Fibroblast of lung (primary cell): ENCODE measurements at places on chromosomes 12 and 14.

DNA sequence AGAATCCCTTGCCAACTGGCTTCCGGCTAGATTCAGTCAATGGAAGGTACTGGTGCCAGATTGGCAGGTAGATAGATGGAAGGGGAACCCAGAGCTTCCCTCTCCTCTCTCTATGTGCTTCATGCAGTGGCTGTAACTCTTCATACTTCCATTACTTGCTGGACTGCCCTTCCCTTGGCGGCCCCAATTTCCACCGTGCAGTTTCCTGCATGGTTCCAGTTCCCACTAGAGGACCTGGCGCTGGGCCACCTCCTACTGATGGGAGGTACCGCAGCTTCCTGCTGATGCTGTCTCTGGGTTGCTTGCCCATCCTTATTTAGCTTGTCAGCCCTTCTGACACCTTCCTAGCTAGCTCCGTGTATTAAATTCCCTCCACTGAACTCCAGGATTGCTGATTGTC lies 226.4 kb downstream of the ANO2 start:
- DNase-seq: no peak

GRCh38 chr14:50000380-50001150 lies 107.7 kb downstream of the ARF6 start:
- DNase-seq: peak; percentile 94

DNA sequence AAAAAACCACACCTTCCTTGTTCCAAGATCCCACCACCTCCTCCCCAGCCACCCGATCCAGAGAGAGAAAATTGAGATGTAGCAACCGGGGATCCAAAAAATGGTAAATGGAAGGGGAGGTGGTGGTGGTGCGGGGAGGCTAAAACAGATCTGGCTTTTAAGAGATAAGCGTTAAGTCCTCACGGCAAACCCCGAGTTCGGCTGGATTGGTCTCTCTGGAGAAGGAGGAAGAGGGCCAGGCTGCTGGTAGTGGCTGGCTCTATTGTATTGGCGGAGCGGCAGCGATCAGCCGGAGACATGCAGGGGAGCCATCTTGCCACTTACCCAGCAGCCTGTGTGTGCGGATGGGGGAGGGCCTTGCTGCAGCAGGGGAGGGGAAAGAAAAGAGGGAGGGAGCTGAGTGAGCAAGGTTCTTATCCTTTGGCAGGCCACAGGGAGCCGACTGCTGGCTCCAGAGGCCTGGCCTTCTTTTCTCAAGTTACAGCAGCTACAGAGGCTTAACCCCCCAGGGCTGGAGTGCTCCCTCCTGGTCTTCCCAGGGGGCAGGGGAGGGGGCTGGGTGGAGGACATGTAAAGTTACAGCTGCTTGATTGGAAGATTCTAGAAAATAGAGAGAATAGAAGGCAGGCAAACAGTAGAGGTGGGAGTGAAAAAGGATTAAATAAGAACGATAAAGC lies 14.1 kb upstream of the CDH24 start:
- DNase-seq: peak; percentile 95

DNA sequence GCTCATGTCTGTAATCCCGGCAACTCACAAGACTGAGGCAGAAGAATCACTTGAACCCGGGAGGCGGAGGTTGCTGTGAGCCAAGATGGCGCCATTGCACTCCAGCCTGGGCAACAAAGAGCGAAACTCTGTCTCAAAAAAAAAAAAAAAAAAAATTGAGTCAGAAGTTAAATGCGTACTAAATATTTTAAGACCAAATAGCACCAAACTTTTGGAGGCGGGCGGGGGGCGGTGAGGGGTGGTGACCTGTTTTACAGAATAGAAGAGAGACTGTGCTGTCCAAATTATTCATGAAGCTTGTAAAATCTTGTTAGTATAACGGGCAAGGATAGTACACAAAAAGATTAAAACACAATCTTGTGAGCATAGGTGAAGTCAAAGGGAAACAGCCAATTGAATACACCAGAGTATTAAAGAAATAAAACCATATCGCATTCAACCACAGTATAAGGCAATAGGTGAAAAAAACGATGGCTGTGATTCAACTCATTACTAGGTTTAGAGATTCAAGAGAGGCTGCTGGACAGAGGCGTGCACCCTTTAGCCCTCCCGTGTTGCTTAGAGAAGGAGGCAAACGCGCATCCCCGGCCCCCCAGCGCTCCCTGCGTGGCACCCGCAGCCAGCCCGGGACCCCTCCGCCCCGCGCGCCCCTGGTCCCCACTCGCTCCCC lies 571 bp downstream of the ZNF891 start:
- DNase-seq: peak; percentile 36

DNA sequence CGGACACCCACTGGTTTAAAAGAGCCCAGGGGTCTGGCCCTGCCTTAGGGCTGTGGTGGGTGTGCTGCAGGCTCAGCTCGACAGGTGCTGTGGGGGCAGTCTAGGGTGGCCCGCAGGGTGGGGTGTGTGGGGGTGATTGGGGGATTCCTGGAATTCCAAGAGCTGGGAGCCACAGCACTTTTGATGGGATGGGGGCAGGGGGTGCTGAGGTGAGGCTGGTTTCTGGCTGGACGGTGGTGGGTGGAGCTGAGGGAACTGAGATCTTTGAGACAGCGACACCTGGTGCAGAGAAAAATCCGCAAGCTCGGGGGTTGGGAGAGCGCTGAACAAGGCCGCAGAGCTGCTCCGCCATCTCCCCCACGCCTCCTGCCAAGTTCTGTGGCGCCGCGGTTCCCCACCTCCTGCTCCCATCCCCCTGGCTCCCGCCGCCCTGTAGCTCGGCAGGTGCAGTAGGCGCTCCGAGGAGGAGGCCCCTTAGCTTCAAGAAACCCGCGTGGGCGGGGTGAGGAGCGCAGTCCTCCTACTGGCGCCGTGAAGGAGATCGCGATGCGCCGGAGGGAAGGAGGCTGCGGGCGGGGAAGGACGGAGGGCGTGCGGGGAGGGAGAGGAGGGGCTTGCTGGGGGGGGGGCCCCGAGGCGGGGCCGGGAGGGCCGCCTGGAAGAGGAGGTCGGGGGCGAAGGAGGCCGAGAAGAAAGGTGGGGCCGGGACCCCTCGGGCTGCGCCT lies 1.3 kb upstream of the TEDC1 start:
- DNase-seq: peak; percentile 77

GRCh38 chr14:61678975-61679374 lies 16.3 kb upstream of the HIF1A start:
- peak; percentile 86 for DNase-seq

GRCh38 chr14:72578514-72578913 lies 315.4 kb downstream of the DPF3 start:
- DNase-seq: no peak

DNA sequence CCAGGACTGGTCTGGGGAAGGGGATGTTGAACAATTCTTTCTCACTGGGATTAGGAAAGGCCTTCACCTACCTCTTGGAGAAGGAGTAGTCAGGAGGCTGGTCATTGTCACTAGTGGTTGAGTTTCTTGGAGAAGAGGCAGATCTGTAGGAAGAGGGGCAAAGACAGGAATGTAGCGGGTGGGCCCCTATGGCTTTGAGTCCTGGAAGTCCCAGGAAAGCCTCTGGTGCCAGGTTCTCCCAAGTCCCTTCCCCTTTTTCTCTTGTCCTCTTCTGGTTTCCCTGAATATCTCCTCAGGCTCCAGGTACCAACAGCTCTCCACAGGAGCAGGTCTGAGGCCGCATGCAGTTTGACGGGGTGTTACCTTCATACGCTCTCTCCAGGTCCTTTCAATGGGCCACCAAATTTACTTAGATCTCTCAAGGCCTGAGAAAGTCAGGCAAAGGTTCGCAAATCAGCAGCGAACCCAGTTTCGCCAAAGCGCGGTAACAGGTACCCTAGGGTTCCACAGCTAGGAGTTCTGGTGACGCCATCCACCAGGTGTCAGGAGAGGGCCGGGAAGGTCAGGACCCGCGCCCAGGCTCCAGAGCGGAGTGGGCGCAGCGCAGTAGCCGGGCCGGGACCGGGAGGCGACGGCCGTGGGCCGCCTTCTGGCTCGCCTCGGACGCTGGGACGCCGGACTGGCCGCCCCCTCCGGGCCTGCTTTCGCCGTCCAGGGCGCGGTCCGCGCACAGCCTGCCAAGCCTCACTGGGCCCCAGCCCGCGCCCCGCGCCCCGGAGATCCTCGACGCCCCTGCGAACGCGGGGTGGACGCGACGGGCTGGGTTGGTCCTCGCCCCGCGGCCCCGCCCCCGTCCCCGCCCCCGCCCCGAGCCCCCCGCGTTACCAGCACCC lies 795 bp downstream of the SMAGP start:
- peak; percentile 41 for DNase-seq

DNA sequence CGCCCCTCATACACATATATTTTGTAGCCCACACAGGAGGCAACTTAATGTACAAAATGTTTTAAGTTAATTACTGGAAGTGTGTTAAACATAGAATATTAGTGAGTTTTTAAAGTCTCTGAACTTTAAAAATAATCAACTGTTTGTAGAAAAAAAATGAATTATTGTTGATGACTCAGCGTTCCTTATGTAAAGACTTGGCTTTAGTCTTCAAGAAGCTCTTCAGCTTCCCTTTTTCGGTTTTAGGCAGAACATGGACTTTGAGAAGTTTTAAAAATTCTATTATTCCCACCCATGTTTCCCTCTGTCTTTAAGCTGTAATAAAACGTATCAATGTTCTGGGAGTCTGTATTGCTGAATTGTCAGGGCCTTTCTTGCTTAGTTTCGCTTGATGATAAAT lies 269.5 kb downstream of the FBXL14 start:
- no peak for DNase-seq

DNA sequence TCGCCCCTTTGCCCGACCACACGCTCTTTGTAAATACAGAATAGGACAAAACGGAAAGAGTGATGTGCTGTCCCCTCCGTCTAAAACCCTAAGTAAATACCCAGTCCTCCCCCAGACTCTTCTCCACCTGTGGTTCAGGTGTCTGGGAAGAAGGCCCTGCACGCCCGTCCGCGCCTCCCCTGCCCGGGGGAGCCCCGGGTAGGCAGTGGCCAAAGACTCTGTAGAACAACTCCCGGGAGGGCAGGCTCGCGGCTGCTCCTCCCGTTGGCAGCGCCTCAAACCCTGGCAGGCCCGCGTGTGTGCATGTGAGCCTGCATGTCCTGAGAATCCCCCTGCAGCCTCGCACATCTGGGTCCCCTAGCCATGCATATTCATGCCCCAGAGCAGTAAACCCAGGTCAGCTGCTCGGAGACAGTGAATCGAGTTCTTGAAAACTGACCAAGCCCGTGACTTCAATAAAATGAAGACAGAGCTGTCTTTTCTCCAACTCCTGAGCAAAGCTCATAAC lies 165.8 kb downstream of the MON2 start:
- peak; percentile 43 for DNase-seq

GRCh38 chr12:10243818-10244520 lies 31.3 kb downstream of the GABARAPL1 start:
- DNase-seq: no peak

DNA sequence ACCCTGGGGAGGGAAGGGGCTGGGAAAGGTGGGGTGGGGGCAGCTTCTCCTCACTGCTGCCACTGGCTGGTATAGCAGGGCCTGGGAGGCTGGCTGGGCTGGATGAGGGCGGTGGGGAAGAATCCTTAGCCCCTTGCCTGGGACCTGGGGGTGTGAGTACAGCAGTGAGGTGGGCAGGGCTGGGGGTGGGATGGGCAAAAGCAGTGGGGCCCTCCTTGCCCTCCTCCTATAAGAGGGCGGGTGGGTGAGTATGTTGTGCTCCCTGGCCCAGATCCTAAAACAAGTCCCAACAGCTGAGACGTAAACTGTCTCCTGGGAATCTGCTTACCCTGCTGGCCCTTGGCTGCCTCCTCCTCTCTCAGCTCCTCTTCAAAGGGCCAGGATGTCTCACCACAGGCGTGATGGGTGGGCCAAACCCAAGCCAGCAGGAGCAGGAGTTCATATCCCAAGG lies 2.2 kb downstream of the NCKAP5L start:
- peak; percentile 60 for DNase-seq

GRCh38 chr12:68905733-68906132 lies 27.2 kb downstream of the CPM start:
- no peak for DNase-seq

GRCh38 chr12:81541121-81541520 lies 218.0 kb downstream of the PPFIA2 start:
- peak; percentile 1 for DNase-seq

GRCh38 chr12:105047308-105047707 lies 37.0 kb downstream of the ALDH1L2 start:
- DNase-seq: no peak

- DNase-seq: no peak
These were observed 69.6 kb downstream of the SLC41A2 start for GRCh38 chr12:104888481-104888880.

- DNase-seq: no peak
These were observed 93.9 kb upstream of the DIO3 start for GRCh38 chr14:101467181-101467926.

DNA sequence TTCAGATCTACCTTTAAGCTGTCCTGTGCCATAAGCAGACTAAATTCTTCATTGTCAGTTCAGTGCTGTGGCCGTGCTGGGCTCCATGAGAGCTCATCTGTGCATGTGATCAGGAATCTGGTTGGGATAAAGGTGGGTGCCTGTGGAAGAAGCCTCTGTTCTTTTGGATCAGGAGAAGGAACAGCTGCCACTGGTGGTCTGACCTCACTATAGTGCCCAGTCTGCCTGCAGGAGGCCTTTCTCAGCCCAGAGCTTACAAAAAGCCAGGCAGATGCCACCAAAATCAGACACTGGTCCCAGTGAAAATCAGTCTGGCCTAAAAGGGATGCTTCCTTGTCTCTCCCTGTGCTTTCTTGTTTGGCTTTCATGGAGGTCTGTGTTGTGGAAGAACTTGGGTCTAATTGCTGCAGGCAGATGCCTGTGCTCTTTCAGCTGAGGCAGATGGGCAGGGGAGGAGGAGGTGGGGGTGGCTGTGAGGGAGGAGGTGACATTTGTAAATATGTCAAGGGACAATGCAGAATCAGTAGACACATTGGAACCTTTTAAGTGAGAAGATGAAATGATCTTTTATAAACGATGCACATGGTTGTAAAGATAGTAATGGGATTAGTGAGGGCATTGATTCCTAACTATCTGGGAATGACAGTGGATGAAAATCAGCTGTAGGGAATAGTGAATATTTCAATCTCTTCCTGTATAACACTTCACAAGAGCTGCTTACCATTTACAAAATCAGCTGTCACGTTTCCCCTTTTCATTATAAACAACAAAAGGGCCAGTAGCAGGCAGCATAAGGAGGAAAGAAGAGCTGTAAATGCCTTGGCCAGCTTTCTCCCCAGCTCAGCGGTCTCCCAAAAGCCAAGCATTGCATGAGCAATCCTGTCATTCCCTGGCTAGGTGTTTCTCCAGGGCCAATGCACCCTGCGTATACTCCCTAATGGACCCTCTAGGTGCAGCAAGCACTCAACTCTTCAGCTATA lies 44.6 kb downstream of the CACNA2D4 start:
- DNase-seq: no peak
